Body of pancreas (tissue), 4 donors: ENCODE measurements at places on chromosomes 1 and 21.

GRCh38 chr1:219555031-219555692 is 57.7 kb downstream of the ZC3H11B start:
- DNase-seq = no peak

- no peak for DNase-seq
Observed at GRCh38 chr1:7938070-7938469, 2.6 kb downstream of the TNFRSF9 start.

DNA sequence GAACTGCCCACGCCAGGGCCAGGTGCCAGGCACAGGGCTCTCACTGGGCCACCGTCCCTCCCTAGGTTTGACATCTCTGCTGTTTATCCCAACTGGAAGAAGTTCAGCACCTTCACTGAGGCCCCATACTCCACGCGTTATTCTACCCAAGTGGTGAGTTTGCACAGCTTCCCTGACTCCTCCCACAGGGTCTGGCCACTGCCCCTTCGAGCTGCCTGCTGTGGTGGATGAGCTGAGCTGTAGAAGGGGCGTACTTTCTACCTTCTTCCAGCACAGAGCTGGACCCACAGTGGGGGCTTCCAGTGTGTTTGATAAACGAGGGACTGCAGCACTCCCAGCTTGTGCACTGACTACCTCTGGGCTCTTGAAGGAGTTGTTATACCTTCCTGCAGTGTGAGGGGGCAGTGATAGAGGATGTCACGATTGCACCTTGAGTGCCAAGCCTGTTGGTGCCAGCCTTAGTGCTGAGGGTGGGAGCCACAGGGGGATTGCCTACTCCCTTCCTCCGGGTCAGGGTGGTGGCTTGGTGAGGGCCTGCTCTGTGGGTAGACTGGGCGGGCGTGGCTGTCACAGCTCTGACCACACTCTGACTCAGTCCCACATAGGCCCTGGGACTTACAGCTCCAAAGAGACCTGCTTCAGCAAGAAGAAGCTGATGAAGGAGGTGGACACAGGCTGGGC is 5.9 kb upstream of the TTC22 start:
- peak; percentile 8 for DNase-seq

DNA sequence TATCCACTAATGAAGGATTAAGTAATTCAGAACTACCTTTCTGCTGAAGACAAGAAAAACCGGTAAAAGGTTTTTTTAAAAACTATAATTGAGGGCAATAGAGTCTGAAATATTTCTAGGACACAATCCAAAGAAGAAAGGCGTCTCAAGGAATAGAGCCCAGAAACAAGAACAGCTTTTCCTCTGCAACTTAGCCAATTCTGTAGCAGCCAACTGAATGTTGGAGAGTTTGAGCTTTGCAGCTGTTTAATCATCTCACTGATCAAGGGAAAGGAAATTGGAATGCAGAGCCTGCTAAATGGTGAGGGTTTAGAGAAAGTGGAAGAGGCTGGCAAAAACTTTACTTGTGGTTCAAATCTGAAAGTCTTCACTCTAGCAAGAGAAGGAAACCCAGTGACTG is 818.9 kb downstream of the KCNT2 start:
- no peak for DNase-seq

GRCh38 chr21:15625363-15625762 is 104.4 kb upstream of the USP25 start:
- DNase-seq = no peak

DNA sequence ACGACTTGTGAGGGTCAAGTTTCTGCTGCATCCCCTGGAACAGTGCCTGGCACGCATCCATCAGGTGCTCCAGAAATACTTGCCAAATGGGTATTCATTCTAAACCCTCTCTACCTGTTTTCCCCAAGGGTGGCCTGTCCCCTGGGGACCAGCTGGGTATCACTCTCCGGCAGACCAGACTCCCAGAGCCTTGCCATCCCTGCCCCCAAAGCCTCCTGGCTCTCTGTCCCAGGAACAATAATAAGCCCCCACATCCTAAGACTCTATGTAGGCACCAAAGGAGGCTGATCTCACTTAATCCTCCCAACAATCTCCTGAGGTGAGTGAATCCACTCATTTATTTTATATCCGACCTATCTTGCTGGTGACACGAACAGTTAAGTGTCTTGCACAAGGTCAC is 96.7 kb downstream of the MRPL37 start:
- DNase-seq = no peak

DNA sequence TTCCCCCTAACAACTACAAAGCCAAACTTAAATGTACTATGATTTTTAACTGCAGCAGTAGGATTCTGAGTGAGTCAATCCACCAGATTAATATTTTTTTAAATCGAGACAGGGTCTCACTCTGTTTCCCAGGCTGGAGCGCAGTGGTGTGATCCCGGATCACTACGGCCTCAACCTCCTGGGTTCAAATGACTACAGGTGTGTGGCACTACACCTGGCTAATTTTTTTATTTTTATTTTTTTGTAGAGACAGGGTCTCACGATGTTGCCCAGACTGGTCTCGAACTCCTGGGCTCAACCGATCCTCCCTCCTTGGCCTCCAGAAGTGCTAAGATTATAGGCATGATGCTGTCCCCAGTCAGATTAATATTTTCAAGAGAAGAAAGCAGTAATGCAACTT is 88.1 kb downstream of the SLC45A1 start:
- DNase-seq = no peak

DNA sequence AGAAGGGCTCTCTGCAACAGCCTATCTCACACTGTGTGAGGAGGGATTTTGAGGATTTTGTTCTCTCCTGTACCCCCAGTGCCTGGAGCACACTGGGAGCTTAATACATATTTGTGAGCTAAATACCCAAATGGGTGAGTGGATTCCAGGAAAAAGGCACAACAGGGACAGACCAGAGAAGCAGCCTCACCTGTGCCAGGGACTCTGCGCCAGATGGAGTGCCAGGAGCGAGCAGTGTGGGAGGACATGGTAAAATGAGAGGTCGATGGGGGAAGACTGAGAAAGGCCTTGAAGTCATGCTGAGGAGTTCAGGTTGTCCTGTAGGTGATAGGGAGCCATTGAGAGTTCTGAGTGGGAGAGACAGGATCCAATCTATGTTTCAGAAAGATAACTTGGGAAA is 11.0 kb upstream of the KCNA2 start:
- no peak for DNase-seq

DNA sequence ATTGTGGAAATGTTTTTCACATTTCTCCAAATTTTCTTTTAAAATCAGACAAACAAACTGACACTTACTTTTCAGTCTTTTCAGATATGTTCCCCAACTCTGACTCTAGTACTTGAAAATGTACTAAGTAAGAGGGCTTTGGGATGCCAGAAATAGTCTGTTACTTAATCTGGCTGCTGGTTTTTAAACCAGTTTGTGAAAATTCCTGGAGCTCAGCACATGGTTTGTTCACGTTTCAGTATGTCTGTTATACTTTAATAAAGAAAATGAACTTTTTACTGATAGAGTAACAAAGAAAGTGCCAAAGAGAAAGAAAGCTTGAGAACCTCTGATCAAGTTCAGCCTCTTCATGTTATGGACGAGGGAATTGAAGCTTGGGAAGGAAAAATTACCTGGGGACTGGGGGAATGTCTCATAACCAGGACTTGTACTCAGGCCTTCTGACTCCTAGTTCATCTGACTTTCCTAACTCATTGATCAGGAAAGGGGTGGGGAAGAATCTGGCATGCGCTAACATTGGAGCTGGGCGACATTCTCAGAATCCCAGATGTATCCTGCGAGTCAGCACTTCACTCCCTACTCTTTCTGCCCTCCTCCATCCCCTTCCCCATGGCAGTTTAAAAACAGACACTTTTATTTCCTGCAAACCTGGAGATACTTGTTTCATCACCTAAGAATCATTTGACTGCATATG is 30.8 kb upstream of the DNAJC6 start:
- no peak for DNase-seq

DNA sequence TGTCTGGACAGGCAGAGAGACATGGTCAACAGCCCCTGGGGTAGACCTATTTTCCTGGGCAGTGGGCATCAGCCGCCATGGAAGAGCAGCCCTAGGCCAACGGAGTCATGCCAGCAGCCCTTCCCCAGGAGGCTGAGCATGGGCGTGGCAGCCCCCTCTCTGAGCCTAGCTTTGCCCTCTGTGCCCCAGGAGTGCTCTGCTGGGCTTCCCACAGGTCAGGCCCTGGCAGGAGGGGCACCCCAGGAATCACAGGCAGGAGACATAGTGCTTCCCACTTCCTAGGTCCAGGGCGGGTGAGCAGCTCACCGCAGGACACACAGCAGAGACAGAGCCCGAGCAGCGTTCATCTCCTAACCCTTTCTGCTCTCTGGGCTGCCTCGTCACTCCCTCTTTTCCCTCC is 132.8 kb downstream of the GLIS1 start:
- DNase-seq = no peak
